Stimulated activated CD4-positive, alpha-beta T cell treated with anti-CD3 and anti-CD28 coated beads, TNF-alpha, amount 100 ng/mL, for 24 hours (primary cell): ENCODE measurements at places on chromosomes 16 and 17.

GRCh38 chr17:34400301-34400931 is 37.4 kb upstream of the CCL1 start:
- DNase-seq = no peak

DNA sequence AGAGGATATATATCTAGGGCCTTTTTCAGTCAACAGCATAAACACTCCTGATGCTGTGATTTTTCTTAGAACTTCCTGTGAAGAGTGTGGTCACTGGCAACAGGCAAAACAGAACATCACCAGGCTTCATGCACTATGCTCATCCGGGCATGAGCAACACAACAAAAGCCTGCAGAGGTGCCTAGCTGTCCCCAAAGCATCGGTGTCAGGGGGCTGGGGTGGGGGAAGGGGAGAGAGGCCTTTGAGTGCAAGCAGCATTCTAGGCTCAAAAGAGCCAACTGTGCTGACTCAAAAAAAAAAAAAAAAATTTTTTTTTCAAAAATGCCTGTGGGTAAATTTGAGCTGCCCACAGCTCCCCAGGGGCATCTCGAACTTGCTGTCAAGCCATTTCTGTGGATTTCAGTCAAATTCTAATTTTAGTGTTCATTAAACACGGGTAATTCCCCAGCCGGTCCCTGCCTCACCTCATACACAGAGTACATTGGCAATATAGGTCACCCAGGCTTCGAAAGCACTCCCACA is 194.6 kb upstream of the DYNLRB2 start:
- no peak for DNase-seq

- DNase-seq = no peak
These were observed 11.4 kb downstream of the MYLK3 start for GRCh38 chr16:46736695-46737094.

GRCh38 chr16:85981826-85982562 is 83.0 kb downstream of the IRF8 start:
- DNase-seq = no peak

DNA sequence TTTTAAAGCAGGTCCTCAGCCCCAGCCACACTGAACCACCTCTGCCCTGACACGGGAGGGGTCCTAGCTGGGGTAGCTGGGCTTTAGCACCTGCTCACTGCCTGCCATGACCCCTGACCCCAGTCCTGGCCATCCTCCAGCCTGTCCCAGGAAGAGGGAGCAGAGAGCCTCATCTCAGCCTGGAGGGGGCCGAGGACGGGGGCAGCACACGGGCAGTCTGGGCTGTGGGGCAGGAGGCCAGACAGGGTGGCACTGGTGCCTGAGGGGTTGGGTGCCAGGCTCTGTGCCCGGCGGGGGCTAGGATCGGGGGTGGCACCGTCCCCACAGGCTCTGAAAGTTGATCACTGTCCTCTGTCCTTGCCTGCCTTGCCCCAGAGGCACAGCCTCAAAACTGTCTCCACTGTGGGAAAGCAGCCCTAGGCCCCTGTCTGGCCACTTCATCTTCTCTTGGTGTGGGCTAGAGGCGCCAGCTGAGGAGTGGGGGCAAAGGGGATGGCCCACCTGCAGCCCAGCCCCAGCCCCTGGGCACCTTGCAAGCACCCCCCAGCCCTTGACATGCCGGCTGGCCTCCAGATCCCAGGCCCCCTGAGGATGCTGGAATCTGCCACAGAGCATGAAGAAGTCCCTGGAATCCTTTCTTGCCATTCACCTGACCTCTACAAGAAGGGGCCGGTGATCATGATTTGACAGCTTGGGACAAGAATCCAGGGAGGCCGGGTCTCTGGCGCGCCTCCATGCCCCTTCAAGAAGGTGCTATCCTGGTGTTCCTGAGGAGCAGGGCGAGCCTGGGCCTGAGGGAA is 15.7 kb downstream of the ENDOV start:
- no peak for DNase-seq
